ENCODE measurements at places on chromosomes 12 and 14.

- DNase-seq = no peak
Observed at GRCh38 chr14:104746071-104746545, 6.8 kb upstream of the SIVA1 start.

- no peak for DNase-seq
Observed at GRCh38 chr14:104856869-104857860, 7.9 kb upstream of the CEP170B start.

GRCh38 chr12:46103559-46104383 lies 113.4 kb upstream of the SCAF11 start:
- no peak for DNase-seq

- no peak for DNase-seq
Observed at GRCh38 chr12:71399197-71399596, 40.4 kb upstream of the LGR5 start.

DNA sequence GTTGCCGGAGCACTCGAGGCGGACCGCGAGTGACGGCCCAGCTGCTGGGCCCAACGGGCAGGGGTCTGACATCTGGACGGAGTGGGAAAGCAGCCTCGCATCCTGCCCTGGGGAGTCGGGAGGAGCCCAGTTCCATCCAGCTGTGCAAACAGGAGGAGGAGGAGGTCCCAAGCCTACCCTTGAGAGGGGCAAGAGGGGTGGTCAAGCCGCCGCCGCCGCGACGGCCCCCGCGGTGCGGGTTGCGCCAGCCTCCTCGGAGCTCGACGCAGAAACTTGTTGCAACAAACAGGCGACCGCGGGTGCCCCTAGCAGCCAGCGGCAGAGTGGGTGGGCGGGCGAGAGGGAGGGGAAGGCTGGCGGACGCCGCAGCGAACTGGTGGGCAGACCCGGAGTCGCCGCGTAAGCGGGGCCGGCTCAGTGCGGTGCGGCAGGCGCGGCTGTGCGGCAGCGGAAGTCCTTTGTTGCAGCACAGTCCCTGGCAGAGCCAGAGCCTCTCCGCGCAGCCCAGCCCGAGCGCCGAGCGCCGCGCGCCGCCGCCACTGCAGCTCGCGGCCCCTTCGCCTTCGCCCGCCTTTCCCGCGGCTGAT lies at the start of gene ZBTB1:
Gene ZBTB1 (plus strand): TSS at position 461 of the 587 bp plus-strand sequence. CDS start 16,735 bp downstream, outside the sequence.
- DNase-seq = peak; percentile 85

DNA sequence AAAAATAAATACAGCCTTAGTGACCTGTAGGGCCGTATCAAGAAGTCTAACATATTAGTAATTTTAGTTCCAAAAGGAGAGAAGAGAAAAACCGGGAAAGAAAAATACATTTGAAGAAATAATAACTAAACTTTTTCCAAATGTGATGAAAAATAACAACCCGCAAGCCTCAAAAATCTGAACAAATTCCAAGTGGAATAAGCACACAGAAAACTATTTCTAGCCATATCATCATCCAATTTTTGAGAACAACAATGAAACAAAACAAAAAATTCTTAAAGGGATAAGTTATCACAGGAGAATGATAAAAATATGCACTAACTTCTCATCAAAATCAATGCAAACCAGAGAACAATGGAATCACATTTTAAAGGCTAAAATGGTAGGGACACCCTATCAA lies 198.1 kb upstream of the PLXNC1 start:
- no peak for DNase-seq

GRCh38 chr12:106671840-106672239 lies 89.0 kb downstream of the RFX4 start:
- DNase-seq = no peak

DNA sequence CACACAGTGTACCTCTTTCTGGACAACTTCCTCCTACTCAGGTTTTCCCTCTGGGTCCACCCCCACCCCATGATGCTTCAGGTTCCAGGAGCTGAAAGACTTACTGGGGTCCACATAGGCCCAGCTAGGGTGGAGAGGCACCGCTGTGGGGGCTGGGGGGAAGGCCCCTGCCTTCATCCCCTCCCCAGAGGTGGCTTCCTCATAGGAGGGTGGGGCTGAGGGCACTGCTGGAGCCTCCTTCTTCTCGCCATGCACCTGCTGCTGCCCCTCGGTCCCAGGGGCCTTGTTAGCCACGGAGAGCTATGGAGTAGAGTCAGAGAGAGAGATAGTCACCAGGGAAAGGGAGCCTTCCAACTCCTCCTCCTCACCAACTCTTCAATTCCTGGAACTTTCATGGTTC lies 2.7 kb downstream of the FAIM2 start:
- DNase-seq = no peak

DNA sequence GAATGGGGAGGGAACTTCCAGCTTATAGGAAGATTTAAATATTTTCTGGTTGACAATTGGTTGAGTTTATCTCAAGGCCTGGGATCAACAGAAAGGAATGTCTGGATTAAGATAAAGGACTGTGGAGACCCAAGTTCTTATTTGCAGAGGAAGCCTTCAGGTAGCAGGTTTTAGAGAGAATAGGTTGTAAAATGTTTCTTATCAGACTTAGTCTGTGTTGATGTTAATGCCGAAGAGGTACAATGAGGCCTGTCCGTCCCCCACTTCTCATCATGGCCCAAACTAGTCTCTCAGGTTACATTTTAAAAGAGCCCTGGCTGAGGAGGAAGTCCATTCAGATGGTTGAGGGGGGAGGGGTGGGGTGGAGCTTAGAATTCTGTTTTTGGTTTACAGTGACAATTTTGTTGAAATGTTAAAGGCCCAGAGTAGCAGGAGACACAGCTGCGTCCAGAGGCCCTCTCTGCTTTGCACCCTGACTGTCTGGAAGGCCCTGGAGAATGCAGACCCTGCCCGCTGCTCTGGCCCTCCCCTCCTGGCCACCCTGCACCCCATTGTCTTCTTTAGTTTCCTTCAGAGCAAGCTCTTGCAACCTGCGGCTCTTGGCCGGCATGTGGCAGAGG lies 672.5 kb upstream of the TMEM132C start:
- DNase-seq = no peak

GRCh38 chr12:28552251-28552970 lies 362.2 kb downstream of the CCDC91 start:
- no peak for DNase-seq

DNA sequence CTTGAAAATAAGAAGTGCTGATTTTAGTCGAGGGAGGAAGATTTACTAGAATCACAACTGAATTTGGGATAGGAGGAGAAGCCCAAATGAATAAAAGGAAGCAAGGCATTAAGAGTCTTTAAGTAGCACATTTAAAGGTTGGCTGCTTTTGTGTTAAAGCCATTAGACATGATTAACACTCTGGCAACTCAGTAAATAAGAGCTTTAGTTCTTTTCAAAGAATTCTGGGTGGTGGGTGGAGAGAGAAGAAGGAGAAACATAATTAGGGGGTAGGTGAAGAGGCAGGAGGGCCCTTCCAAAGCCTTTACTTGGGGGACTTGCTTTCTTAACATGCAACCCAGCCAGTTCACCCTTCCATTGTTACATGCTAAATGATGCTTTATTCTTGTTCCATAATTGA lies 284.6 kb upstream of the SEL1L start:
- no peak for DNase-seq
